Fibroblast of mammary gland (primary cell): ENCODE measurements at places on chromosomes 16 and 17.

DNA sequence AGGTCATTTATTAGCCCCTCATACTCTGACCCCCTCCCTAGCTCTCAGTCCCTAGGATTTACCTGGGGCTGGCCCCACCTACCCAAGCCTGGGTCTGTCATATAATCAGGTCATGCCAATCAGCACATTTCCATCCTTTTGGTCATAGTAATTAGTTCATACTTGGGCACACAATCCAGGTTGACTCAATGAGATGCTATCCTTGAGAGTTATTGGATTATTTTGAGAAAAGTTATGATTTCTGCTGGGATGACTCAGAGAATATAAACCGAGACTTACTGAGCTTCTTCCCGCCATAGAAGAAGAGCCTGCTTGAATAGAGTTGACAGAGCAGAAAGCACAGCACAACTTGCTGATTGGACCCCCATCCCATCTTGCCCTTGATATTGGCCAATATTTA is 331.5 kb downstream of the CBLN1 start:
- peak; percentile 8 for DNase-seq

DNA sequence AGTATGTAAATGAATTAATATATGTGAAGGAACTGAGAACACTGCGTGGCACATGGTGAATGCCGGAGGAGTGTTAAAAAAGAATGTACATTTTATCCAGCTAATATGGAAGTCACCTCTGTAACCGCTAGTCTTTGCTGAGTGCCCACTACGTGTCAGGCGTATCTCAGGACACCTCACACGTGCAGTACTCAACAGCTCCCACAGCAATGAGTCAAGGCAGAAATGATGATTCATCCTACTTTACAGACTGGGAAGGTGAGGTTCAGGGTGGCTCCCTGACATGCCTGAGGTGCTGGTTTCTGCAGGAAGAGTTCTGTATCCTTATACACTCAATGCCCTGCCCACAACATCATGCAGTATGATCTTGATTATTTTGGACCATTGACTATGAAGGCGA is 487.0 kb downstream of the HAPSTR1 start:
- no peak for DNase-seq

GRCh38 chr17:60138769-60139437 is 10.9 kb upstream of the CA4 start:
- no peak for DNase-seq

DNA sequence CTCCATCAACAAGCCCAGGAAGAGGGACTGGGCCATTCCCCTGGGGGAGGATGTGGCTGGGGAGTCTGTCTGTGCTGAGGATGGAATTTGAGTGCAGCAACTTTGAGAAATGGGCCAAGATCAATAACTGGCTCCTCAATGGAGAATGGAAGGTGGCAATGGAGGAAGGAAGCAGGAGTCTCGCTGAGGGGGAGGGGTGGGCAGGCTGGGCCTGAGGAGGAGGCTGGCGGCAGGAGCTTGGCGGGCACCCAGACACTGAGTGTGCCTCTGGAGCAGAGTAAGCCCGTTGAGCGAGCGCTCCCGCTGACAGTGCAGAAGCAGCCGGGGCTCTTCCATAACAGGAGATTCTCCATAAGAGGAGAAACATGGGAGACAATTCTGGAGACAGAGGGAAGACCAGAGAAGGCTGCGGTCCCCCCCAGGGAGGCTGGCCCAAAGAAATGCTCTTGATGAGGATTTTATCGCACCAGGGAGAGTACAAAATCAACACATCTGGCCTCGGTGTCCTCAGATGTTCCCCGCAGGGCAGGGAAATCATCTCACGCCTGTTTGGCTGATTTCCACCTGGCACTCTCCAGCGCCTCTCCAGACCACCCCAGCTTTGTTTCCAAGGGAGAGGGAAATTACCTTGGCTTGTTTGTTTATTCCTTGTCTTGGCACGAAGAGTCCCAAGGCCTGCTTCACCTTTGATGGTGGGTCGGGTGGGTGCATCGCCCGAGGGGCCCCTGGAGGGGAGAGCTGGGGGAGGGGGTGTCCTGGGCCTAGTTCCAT is 2.8 kb upstream of the MMP15 start:
- peak; percentile 76 for DNase-seq

- DNase-seq, result no peak
These were observed 30.5 kb downstream of the GPT2 start for GRCh38 chr16:46914556-46915201.

DNA sequence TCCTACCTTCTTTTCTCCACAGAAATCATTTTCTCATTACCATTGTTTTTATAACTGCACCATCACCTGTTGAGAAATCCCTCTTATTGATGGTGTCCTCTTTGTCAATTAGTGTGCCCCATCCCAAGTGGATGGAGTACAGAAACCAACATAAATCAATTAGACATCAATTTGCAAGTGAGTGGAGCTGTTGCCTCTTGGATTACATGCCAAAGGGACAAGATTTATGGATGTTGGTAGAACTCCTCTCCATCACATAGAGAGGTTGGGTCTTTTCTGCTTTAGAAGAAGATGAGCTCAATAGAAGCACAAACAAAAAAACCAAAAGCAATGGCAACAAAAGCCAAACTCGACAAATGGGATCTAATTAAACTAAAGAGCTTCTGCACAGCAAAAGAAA is 973.5 kb downstream of the CDH11 start:
- DNase-seq, result no peak

- no peak for DNase-seq
These were observed at the start of gene OR3A2 for GRCh38 chr17:3385869-3386816. TSS of gene OR3A2 (minus strand) at chr17:3386308.

- DNase-seq, result peak; percentile 28
These were observed 62.4 kb downstream of the STX8 start for GRCh38 chr17:9513266-9513665.

GRCh38 chr17:8117367-8117979 is 841 bp downstream of the ALOXE3 start:
- DNase-seq, result no peak

DNA sequence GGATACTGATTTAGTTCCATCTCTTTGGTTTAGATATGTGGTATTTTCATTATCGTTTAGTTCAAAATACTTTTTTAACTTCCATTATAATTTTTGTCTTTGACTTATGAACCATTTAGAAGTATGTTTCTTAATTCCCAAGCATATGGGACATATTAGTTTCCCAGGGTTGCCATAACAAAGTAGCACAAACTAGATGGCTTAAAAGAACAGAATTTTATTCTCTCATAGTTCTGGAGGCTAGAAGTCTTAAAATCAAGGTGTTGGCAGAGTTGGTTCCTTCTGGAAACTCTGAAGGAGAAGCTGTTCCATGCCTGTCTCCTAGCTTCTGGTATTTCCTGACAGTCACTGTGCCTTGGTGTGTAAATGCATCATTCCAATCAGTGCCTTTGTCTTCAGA is 291.5 kb upstream of the AXIN2 start:
- no peak for DNase-seq

- no peak for DNase-seq
These were observed 64.5 kb downstream of the NUP88 start for GRCh38 chr17:5354886-5355415.

GRCh38 chr16:84380405-84380804 is 12.1 kb downstream of the ATP2C2 start:
- DNase-seq, result no peak

GRCh38 chr16:4345836-4346781 is 5.0 kb downstream of the PAM16 start:
- DNase-seq, result no peak

DNA sequence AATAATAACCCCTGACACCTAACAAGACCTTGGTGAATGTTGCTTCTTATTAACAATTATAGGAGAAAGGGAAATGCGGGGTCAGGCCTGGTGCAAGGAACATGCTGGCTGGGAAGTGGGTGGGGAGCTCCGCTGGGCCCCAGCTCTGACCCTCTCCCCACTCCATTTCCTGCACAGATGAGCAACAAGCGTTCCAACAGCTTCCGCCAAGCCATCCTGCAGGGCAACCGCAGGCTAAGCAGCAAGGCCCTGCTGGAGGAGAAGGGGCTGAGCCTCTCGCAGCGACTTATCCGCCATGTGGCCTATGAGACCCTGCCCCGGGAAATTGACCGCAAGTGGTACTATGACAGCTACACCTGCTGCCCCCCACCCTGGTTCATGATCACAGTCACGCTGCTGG is 23.0 kb downstream of the RHBDL3 start:
- DNase-seq, result no peak

GRCh38 chr16:29192329-29193247 is 207.7 kb downstream of the LAT start:
- no peak for DNase-seq

GRCh38 chr17:79279320-79279719 is 204.7 kb downstream of the ENGASE start:
- DNase-seq, result no peak

DNA sequence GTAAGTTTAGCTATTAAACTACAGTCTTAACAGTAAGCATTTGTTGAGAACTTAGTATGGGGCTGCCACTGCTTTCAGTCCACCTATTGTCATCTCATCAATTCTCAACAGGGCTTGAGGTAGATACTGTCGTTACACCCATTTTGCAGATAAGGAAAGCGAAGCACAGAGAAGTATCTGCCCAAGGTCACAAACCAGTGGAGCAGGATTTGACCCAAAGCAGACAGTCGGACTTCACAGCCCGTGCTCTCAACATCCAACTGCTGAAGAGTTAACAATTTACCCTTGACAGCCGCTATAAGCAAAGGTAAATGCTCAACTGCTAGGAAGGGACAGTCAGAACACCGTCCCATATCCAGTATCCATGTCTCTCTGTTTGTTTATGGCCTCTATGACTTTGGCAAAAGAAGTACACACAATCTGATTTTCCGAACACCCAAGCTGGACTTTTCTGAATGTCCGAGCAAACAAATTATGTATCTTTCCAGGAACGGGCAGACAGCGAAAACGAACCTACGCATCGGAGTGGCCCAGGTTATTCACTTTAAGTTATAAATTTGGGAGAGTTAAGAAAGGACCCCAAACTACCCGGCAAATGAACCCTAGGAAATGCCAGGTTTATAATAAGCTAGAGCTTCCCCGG is 1.2 kb downstream of the SIAH1 start:
- DNase-seq, result no peak

- DNase-seq, result no peak
These were observed 31.0 kb upstream of the CNEP1R1 start for GRCh38 chr16:49994006-49994405.

- DNase-seq, result no peak
These were observed 176.4 kb upstream of the CHMP6 start for GRCh38 chr17:80815151-80815681.

DNA sequence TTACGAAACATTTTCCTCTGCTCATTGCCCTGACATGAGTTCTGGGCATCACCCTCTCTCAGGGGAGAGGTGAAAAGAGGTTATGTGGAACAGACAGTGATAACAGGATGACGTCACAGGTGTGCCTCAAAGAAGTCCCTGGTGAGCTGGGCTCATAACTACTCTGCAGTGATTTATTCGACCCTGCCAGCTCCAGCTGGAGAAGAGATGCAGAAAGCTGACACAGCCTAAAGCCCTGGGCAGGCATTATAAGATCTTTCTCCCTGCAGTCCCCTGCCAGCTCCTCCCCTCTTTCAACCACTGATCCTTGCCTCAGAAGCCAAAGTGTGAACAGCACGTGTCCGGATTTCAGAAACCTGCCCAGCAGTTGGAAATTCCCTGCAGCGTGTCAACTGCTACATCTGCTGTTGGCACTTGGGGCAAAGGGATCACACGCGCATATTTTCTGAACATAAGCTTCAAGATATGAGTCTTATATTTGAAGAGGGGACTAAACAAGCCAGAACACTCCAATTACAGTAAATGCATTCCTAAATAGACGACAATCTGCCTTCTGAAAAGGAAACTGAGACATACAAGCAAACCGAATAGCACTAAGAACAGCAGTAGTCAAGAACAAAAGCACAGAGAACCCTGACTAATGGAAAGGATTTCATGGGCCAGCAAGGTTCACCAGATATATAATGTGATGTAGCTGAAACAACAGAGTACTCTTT is 80.5 kb downstream of the SMG6 start:
- DNase-seq, result peak; percentile 93

GRCh38 chr16:30731411-30731810 is 16.8 kb upstream of the PHKG2 start:
- DNase-seq, result peak; percentile 21

DNA sequence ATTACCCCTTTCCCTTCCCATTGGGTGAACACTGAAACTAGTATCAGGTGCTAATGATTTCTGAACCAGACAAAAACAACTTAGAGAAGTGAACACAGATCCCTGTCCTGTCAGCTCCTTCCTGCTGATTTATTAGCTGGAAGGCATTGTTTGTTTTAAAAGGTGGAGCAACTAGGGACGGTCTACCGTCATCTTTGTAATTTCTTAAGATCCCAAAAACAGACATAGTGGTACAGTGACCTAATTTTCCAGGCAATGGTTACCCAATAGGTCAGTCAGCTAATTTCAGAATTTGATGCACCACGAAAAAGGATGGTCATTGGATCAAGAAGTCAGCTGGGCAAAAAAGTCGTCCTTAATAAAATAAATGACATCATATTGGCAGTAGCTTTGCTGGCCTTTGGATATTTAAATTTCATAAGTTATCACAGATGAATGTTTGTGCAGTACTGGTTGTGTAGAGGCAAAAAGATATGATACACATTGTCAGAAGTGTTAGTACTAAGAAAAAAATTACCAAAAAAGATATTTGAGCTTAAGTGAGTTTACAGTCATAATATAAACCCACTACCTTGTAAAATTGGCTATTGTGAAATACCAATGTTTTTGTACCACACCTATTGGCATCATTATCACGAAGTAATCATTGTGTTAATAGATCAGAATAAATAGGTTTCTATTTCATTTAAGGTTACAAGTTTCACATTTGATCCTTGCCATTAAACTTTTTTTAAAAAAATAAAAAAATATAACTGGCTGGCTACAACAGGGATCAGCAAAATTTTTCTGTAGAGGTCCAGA is 27.2 kb upstream of the KCNJ16 start:
- peak; percentile 55 for DNase-seq
